ENCODE measurements at places on chromosomes 1 and 21.
A peak's percentile ranks its signal among the peaks of the same experiment; 100 is the strongest.

GRCh38 chr1:114130846-114131525, 22.7 kb downstream of the SYT6 start:
- DNase-seq, result no peak

GRCh38 chr1:23528250-23528978, 2.6 kb downstream of the E2F2 start:
- DNase-seq, result no peak

DNA sequence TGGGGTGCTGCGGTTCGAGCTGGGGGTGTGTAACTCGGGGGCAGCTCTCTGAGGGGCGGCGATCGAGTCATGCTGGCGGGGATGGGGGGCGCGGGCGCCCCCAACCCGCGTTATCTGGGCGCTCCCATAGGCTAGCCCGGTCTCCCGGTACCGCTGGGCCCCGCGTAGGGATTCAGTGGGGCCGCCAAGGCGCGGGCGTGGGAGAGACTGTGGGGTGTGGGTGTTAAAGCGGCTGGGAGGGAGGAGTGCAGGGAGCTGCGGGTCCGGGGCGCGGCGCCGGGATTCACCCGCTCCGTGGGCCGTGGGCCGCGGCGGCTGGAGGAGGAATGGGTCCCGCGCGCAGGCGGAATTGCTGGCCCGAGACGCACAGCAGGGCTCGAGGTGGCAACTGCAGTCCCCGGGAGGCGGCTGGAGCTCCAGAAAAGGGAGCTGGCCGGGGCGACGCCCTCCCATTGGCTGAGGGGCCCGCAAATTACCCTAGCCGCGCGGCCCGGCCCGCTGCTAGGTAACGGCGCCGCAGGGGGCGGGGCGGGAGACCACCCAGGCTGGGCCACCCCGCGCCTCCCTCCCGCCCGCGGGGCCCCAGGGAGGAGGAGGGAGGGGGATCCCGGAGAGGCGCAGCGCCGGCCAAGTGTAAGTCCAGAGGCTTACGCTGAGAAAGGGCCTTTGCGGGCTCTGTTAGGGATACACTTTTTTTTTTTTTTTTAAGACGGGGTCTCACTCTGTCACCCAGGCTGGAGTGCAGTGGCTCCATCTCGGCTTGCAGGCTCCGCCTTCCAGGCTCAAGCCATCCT, at the start of gene PTCH2:
Gene PTCH2, minus strand, starts transcription at position 392 of the 794 bp plus-strand sequence. Its CDS starts 321 bp downstream, at position 71.
- no peak for DNase-seq

GRCh38 chr1:225678545-225678944, 25.6 kb upstream of the ENAH start:
- DNase-seq, result no peak

GRCh38 chr1:185441605-185442004, 124.6 kb upstream of the IVNS1ABP start:
- DNase-seq, result no peak

GRCh38 chr1:205032508-205032907, 10.5 kb upstream of the CNTN2 start:
- DNase-seq, result no peak

GRCh38 chr21:36282568-36283230, 37.3 kb upstream of the MORC3 start:
- DNase-seq, result no peak

- no peak for DNase-seq
Observed at GRCh38 chr1:2258122-2258681, 30.1 kb downstream of the SKI start.

DNA sequence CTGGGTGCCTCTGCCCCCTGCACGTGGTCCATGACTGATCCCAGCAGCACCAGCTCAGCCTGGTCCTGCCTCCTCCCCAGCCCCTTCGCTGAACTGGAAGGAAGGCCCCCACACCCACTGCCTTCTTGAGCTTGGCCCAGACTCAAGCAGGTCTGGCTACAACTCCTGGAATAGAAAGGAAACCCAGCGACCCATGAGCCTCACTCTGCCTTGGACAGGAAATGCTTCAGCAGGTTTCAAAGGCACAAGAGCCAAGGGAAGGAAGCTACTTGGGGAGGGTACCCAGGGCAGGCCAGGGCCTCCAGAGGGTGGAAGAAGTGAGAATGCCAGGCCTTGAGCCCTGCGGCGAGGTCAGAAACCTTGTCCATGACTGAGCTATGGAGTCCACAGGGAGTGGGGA, 35.9 kb upstream of the RD3 start:
- DNase-seq, result no peak

DNA sequence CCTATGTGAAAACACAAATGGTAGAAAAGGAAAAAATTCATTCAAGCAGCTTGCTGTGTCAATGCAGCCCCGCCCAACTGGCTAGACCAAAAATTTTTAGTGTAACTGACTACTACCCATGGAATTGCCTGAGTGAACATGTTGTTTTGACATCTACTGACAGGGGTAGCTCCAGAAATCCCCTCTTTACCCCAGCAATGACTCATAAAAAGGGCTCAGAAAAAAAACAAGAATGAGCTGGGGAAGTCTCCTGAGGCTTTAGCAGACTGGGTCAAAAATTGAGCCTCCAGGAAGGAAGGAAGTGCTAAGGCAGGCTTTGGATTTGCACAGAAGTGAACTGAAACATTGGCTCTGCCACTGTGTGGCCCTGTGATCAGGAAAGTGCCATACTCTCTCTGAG, 24.4 kb upstream of the FGGY start:
- no peak for DNase-seq

- DNase-seq, result no peak
Observed at GRCh38 chr1:214824763-214825162, 221.8 kb downstream of the CENPF start.

DNA sequence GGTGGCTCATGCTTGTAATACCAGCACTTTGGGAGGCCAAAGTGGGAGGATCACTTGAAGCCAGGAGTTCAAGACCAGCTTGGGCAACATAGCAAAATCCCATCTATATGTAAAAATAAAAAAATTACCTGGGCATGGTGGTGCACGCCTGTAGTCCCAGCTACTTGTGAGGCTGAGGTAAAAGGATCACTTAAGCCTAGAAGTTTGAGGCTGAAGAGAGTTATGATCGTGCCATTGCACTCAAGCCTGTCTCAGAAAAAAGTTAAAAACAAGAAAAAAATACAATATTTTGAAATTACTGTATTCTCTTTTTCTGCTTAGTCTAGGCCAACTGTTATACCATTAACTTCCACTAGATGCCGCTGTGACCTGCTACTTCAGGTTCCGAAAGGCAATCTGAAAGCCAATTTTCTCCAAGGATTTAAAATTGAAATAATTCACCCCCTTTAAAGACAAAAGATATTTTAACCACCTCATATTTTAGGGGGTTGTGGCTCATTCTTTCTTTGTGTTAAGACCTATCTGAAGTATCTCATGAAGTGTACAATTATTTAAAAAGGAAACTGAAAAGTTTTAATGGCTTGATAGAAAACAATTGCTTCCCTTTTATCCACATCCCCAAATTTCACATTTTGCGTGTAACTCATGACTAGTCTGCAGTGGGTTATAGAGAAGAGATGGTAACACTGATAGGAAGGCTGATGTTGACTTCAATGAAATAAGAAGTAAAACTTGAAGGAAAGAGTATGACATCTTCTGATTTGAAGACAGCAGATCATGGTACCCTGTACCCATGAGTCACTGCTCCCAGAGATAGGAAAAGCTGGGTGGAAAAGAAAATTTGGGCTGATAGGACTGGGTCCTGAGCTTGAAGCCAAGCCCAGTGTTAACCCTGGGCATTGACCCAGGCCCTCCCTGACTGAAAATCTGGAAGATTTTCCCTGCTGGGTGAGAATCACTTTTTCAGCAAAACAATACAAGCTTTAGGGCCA, 24.4 kb upstream of the CLDN14 start:
- no peak for DNase-seq

GRCh38 chr1:211305044-211305443, 21.6 kb upstream of the TRAF5 start:
- no peak for DNase-seq

- no peak for DNase-seq
Observed at GRCh38 chr21:46038871-46039397, 57.4 kb downstream of the COL6A1 start.

GRCh38 chr1:225735252-225736149, 42.1 kb upstream of the SRP9 start:
- no peak for DNase-seq

- DNase-seq, result peak; percentile 61
Observed at GRCh38 chr1:56578963-56579875, at the start of gene PLPP3. TSS of gene PLPP3 (minus strand) at chr1:56579563. CDS start at chr1:56579016, 547 bp downstream.

- no peak for DNase-seq
Observed at GRCh38 chr1:37480125-37480466, 5.7 kb downstream of the ZC3H12A start.

Measured in iPS DF 19.7 (cell line).